ENCODE measurements at places on chromosomes 6 and 20. TPM values are rescaled to one million over a fixed set of nuclear protein-coding genes. Genes with fewer than 3 reads are reported as not detected.

- DNase-seq = peak; percentile 77
Observed at GRCh38 chr6:30357678-30358540, 13.0 kb downstream of the RPP21 start.

GRCh38 chr20:4225745-4226144 lies 210.4 kb upstream of the RNF24 start:
- peak; percentile 66 for DNase-seq

GCNT2 gene
- total RNA-seq = 57.8 TPM

GUCA1A gene
- total RNA-seq = not detected

TUBB2B gene
- 4.6 TPM for total RNA-seq

PRSS16 gene
- not detected for total RNA-seq

JPH2 gene
- 0.13 TPM for total RNA-seq

GRCh38 chr20:36435592-36436541 lies 105.5 kb upstream of the MYL9 start:
- DNase-seq = peak; percentile 67

C6orf118 gene
- not detected for total RNA-seq

DNA sequence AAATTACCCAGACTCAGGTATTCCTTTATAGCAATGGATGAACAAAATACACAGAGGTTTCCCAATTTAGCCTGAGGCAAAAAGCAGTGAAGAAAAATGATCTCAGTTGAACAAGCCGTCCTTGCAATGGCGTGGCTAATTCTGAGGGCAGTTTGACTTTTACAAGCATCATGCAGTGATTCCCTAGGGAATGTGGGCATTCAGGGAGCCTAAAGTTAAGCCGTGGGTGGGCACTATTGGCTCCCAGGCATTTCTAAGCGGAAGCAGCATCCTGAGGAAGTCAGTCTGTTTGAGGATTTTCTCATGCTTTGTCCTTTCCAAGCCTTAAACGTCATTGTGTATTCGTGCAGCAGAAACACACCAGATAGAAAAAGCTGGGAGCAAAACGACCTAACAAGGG lies 133.9 kb downstream of the MYLK4 start:
- DNase-seq = no peak

PPIL6 gene
- 0.76 TPM for total RNA-seq

DNA sequence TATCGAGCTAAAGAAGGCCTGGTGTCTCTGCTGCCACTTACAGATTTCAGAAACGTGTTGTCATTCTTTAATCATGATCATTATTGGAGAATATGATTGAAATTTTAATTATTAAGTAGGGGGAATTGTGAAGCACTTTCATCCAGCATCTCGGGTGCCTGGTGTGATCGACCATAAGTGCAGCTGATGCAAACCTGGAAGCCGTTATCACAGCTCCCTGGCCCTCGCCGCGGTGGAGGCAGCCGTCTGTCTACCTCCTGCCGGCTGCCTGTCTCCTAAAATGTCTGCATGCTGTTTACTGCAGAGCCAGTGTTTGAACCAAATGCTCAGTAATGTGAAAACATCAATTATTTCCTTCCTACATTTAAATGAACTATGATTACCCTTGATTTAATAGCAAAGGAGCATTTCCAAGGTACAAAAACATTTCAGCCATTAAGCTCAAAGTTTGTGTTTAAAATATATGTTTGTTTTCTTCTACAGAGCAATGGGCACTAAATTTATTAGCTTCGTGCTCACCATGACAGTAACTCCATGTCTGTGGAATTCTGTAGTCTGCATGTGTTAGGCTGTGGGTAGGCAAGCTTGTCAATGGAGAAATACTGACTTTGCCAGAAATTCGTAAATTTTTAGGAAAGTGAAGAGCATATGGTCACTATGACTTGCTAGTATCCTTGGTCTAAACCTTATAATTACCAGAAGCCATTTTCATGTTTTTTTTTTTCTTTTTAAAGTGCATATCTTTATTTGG lies 184.5 kb upstream of the AGPAT4 start:
- no peak for DNase-seq

KIAA1755 gene
- not detected for total RNA-seq

DNA sequence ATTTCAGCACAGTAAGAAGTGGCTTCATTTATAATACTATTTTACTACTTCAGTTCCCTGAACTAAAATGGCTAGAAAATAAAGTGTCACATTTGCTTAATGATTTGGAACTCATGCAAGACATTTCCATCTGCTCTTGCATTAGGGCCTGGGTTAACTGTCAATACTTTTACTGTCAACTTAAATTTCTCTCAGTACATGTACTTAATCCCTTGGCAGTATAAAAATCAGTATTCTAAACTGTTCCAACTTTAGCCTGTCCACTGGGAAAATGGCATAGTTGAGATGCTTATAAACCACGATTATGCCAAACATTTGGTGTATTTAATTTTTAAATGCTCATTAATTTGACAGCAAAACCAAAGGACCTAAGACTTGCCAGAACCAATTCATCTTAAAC lies 154.5 kb downstream of the ASCC3 start:
- no peak for DNase-seq

GRCh38 chr6:3033652-3034051 lies 34.0 kb downstream of the NQO2 start:
- no peak for DNase-seq

DNA sequence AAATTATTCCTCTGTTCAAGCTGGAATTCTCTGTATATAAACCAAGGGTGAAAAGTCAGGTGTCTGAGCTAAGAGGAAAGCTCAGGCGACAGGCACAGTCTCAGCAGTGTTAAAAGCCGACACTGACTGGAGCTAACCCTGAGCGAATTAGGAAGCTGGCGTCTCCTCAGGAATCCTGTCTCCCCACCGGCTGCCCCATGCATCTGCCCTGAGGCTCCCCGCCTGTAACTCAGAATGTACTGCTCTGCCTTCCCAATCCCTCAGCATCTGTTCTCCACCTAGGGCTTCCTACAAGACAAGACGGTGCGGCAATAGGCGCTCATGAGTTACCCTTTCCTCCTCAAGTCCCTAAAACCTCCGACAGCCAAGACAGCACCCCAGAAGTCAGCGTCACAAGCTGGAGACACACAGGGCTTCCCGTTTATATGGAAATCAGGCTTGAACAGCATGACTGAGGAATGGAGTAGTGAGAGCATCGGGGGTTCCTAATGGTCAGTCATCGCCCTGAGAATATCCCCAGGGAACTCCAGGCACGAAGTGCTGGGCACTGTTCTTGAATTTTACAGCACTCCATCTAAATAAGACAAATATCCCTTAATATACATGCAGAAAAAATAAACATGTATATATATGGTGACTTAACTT lies 33.5 kb downstream of the WDR27 start:
- DNase-seq = no peak

CYP39A1 gene
- total RNA-seq = 0.26 TPM

HFE gene
- total RNA-seq = 2.4 TPM

- peak; percentile 95 for DNase-seq
Observed at GRCh38 chr6:3825331-3825831, 23.8 kb upstream of the FAM50B start.

OVOL2 gene
- total RNA-seq = not detected

DNA sequence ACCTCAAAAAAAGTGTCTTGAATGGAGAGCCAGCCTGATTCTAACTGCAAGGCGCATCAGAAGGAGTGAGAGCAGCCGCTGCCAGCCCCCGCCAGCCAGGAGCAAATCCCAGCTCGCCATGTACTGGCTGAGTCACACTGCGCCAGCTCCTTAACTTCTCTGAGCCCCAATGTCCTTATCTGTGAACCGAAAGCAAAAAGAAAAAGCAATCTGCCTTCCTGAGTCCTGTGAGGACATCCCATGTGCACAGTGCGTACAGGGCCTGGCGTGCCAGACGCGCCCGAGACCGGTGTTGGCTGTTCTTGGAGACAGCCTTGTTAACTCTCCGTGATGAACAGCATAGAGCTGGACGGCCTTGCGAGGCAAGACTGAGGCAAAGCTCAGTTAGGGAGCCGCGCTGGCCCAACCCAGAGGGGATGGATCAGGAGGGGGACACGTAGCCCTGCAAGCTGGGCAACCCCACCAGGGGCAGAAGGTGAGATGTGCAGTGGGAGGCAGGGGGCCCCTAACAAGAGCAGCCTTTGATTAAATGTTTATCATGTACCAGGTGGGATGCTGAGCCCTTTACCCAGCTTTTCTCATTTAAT lies 122.7 kb downstream of the AGPAT4 start:
- no peak for DNase-seq

THBD gene
- 7.7 TPM for total RNA-seq

DNA sequence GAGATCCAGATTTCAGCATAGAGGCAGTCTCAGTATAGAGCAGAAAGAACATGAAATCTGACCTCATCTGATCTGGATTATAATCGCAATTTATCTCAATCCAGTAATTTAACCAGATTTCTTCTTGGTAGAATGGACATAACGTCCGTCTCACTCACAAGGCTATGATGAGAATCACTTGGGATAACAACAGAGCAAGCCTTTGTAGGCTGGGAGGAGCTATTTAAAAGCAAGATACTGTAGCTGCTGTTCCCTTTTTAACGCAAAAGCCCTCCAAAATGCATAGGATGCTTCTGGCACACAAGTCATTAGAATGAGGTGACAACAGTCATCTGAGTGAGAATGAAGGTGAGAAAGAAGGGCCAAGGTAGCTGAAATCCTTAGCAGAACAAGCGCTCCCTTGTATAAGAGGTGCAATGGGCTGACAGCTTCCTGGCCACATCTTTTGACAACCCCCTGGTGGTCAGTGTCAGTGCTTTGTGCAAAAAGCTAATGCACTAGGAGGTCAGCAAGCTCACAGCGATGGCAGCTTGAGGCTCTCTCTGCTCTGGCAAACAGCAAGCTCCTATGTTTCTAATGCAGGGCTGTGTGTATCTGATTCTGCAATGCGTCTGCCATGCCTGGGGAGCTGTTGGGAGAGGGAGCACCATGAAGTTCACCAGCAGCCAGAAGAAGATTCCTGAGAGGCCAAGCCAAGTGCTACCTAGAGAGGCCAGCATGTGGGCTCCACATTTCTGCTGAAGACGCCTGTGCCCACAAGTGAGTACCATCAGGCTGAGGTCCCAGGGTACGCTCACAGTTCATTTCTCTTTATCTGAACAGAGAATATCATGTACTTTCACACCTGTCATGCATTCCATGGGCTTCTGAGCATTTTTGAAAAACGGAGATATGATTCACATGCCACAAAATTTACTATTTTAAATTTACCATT lies 16.2 kb downstream of the METTL24 start:
- peak; percentile 12 for DNase-seq

DNA sequence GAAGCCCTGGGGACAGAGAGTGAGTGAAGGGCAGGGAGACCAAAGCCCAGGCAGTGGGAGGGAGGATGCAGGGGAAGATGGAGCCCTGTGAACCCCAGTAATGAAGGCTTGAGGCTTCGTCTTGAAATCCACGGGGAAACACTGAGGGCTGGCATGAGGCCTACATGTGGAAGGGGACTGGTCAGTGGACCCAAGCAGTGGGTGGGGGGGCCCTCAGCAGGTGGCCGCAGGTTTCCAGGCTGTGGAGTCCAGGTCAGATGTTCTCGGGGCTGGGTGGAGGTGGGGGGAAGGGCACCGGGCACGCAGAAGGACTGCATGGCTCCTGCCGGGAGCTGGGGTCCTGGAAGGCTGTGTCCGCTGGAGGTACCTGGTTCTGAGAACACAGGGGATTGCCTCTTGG lies 2.7 kb upstream of the CD93 start:
- no peak for DNase-seq

DNA sequence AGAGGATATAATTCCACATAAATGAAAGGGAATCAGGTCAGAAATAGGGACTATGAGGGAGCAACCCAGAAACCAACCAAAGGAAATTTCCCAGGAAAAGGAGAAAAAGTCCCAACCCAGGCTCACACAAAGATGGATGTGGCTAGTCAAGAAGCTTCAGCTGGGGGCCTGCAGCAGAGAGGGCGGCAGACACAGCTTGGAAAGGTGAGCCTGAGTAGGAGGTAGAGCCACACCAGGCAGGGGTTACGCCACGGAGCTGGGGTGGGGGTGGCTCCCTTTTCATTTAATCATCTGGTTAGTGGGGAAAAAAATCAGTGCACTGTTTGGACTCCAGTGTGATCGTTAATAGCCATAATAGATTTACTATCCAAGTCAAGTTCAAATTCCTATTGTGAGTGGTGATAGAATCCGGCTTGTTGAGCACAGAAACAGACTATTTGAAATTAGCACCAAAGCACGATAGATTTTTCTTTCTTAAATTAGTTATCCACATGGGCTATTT lies 220.6 kb downstream of the TPBG start:
- DNase-seq = no peak

DNA sequence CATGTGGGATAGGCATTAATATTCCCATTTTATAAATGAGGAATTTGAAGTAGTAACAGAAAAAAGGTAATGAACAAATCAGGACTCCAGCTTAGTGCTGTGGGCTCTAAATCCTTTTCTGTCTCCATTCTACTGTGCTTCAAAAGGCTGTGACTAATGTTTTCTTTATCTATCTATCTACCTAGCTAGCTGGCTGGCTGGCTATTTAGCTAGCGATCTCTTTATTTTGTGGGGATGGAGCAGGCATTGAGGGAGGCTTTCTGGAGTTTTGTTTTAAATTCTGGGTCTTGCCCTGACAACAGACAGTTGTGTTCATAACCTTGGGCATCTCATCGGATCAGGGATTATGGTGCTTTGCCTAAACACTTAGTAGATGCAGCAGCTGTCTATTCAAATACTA lies 139.2 kb downstream of the SOX4 start:
- no peak for DNase-seq

DNA sequence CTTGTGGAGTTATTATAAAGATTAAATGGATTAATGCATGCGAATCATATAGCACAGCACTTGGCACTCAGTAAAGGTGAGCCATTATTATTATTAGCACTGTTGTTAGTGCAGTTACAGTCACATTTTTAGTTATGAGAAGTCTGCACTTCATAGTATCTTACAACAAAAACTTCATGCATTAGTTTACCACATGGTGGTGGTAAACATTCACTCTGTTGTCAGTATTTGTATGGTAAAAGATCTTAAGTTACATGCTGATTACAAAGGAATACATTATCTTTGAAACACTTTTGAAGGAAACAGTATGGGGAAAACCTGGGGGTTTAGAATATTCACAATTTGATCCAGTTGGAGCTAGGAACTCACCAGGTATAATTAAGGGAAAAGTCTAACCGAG lies 20.8 kb downstream of the TMEM14A start:
- DNase-seq = no peak

TFAP2D gene
- total RNA-seq = not detected
